ENCODE measurements at places on chromosomes 2 and 18.

- DNase-seq, result no peak
Observed at GRCh38 chr18:49534846-49535601, 26.8 kb upstream of the LIPG start.

DNA sequence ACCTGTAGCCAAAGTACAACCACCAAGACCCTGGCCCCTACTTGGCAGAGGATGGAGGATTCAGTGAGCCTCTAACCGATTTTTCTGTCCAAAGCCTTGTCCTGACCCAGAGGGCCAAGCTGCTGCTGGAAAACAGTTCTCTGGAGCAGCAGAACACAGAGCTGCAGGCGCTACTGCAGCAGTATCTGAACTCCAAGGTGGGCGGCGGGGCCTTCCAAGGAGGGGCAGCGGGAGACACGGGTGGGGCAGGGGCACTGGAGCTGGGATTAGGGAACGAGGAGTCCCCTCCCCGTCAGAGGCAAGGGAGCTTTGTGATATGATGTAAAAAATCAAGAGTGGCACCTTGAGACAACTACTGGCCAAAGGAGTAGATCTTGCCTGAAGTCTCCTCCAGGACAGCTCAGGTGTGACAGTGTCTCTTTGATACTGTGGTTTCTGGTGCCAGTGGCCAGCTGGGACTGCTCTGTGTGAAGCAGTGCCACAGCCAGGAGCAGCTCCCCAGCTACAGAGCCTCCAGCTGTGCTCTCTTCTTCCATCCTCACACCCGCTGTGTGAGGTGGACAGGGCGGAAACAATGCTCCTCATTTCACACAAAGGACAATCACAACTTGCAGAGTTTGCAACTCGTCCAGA, 22.8 kb downstream of the OTOF start:
- DNase-seq, result no peak

GRCh38 chr2:22557406-22557805, 827.6 kb upstream of the KLHL29 start:
- DNase-seq, result no peak

GRCh38 chr2:71068218-71069035, at the start of gene NAGK:
Gene NAGK (plus strand): TSS chr2:71068648. CDS start chr2:71068684, 36 bp downstream.
- peak; percentile 97 for DNase-seq

GRCh38 chr2:86628091-86628522, 4.4 kb upstream of the RNF103 start:
- no peak for DNase-seq

- DNase-seq, result no peak
Observed at GRCh38 chr2:214076527-214076926, 334.3 kb upstream of the VWC2L start.

DNA sequence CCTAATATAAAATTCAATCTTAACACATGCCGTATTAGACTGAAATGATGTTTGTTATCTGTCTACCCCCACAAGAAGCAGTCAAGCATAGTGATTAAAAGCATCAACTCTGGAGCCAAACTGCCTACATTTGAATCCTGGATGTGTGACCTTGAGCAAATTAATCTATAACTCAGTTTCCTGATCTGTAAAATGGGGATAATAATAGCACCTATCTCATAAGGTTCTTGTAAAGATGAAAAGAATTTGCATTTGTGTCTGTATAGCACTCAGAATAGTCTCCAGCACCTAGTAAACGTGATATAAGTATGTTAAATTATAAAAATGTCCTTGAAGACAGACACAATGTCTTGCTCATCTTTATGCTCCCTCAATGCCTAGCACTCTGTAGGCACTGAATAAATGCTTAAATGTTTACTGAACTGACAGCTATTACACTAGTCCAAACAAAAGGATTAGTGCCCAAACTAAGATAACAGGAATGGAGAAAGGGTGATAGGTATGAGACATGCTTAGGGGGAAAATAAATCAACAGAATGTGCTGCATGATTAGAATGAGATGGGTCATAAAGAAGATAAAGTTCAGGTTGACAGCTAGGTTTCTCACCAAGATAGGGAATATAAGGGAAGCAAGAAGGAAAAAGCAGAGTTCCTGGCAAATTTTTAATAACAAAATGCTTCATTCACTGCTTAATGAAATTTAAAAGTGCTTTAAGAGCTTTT, 180.6 kb downstream of the ATAD2B start:
- no peak for DNase-seq

DNA sequence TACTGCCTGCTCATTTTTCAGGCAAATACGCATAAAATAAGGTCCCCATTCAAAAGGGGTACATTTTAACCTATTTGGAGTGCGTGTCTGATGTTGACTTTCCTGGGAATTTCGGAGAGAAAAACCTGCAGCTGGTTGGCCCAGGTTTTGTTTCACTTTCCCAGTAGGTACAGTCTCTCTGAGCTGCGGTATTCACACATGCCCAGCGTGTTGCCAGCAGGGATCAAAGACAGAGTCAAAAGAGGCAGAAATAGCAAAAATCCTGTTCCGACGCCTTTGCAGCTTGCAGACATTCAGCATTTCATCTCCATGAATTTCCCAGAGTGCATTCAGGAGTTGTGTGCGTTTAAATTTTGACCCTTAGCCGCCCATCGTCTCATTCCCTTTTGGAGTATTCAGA, 855.4 kb upstream of the CELF4 start:
- DNase-seq, result no peak

DNA sequence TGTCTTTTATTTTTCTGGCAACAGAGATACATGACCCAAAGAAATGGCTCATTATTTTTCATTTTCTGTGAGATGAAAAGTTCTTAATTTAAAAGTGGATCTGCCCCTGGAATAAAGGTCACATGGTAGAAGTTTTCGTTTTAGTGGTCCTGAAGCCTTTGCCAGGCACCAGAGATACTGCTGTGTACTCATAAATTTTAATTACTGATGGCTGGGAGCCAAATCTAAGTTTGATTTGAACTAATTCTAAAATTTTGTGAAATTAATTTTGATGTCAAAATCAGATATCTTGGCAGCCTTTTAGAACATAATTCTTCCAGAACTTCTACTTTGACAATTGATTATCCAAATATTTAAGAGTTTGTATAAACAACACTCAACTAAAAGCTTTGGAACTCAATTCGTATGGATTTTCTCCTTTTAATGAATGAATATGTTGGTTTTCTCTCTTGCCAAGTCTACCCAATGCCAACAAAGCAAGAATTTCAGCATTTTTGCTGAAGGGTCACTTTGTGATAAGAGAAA, 128.5 kb upstream of the SP5 start:
- DNase-seq, result no peak

- no peak for DNase-seq
Observed at GRCh38 chr18:11502368-11502767, 107.0 kb upstream of the SLC35G4 start.

DNA sequence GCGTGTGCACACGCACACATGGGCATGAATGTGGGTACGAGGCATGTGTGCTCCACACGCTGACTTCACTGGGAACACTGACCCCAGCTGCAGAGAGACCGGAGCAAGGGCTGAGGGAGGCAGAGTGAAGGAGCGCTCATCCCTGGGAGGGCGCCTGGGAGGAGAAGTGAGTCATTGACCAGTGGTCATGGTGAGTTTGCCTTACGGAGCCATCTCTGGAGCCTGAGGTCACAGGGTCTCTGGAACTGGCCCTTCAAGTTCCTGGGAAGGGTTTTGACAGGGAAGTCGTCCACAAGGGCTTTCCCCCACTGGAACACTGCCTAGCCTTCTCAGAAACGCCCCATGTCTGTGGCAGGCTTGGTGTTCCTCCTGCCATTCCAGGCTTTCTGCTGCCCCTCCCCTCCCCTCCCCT, 14.3 kb upstream of the TMEM185B start:
- no peak for DNase-seq

DNA sequence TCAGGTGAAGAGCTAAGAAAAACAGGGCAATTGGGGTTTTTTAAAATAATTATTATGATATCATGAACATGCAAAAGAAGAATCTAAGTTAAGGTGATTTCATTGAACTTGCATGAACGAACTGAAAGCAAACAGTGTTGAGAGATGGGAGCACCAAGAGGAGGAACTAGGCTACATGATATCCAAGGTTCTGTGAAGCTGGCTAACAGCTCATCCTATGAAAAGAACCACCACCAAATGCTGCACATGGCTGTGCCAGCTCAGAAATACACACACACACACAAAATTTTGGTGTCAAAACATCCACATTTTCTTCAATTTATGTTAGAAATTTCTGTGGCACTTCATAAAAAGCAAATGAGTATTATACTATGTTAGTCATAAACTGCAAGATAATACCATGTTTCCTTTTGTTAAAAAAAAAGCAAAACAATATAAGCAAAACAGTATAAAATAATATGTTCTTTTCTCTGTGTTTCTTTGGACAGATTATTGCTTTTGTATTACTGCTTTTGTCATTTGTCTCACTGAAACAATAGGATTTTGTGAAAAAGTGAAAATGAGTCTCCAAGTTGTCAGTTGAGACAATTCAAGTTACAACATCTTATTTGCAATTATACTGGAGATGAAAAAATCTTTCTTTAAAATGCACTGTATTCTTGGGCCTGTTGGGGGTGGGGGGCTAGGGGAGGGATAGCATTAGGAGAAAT, 12.6 kb upstream of the TTC32 start:
- no peak for DNase-seq

GRCh38 chr2:13779996-13780395, 852.5 kb upstream of the LRATD1 start:
- DNase-seq, result no peak

DNA sequence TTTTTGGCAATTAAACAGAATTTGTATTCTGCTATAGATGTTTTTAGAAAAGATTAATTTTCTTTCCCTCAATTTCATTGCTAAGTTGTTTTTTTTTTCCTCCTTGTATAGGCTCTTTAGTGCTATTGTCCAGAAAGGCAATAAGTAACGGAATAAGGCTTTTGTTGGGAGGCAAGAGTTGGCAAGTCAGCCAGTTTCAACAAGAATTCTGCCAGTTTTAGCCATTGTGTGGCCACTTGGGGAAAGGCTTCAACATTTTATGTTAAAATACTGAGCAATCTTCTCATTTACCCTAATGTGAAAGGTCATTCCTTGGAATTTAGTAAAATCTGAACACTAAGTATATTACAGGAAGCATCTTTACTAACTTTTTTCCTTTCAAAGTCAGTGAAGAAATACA, 9.6 kb downstream of the CALCRL start:
- no peak for DNase-seq

GRCh38 chr2:175620106-175620505, 382.0 kb downstream of the LNPK start:
- no peak for DNase-seq

- DNase-seq, result no peak
Observed at GRCh38 chr2:199370150-199370780, 87.5 kb downstream of the SATB2 start.

DNA sequence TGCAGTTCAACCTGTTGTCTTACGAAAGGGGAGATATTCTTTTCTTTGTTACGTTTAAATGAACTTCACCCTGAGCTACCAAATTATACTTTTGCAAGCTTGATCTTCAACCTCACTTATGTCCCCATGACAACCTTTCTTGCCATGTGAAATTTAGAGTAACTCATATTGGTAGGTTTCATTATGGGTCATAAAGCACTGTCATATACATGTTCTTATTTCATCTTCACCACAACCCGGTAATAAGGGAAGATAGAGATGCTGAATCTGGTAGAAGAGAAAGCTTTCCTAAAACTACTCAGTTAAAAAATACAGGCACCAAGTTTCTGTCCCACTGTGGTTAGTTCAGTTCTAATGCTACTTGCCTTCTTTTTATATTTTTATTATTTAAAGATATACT, 208.5 kb upstream of the NRP2 start:
- no peak for DNase-seq

DNA sequence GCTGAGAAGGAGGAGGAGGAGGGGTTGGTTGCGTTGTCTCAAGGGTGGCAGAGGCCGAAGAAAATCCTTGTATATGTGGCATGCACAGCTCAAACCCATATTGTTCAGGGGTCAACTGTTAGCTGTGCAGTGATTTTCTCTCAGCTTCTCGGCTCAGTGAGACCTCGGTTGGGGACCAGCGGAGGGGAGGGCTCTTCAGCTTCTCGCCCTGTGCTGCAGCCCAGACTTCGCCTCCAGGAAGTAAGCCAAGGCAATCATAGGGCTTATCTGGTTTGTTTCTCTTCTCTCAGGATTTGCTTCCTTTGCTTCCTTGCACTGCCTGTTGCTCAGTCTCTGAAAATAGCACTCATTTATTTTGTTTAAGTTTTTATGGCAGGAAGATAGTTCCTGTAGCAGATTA, 85.5 kb downstream of the SOWAHC start:
- no peak for DNase-seq

DNA sequence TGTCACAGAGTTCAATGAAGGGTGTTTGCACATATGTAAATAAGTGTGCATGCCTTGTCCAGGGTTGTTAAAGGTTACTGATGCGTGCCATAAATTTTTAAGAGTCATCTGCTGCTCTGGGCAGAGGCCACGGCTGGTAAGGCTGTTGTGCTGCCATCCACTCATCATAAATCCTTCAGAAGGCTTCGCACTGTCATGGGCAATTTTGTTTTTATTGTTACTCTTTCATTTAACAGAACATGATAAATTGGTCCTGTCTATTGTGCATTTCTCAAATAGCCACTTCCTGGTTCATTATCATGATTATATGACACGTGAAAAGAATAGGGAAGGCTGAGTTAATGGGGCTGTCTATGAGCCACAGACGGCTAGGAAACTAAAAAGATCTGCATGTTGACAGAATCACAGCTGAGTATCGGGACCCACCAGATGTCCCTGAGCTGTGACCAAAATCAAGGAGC, 634.3 kb upstream of the SOX11 start:
- DNase-seq, result no peak

- no peak for DNase-seq
Observed at GRCh38 chr2:100879296-100879695, 59.4 kb downstream of the NPAS2 start.
